ENCODE measurements at places on chromosomes 11 and 22. TPM values are rescaled to one million over a fixed set of nuclear protein-coding genes. Genes with fewer than 3 reads are reported as not detected.

ATP5MG gene
- 1,954 TPM for polyA plus RNA-seq

DDTL gene
- 2.6 TPM for polyA plus RNA-seq

MISFA gene
- 2.6 TPM for polyA plus RNA-seq

DEFB131B gene
- polyA plus RNA-seq: not detected

RFPL2 gene
- polyA plus RNA-seq: 6.4 TPM

GCAT gene
- polyA plus RNA-seq: 8.8 TPM

OR52E1 gene
- polyA plus RNA-seq: not detected

PATE2 gene
- polyA plus RNA-seq: not detected

SUSD2 gene
- not detected for polyA plus RNA-seq

KCNK7 gene
- not detected for polyA plus RNA-seq

MMP11 gene
- polyA plus RNA-seq: not detected

MUC5AC gene
- not detected for polyA plus RNA-seq

Data from Purkinje cell (primary cell).